NCI-H1092 treated with DMSO at 0.1 percent for 48 hours (cell line): ENCODE measurements at places on chromosomes 3 and 15.

GRCh38 chr15:67100801-67101581 lies 35.6 kb downstream of the SMAD3 start:
- no peak for DNase-seq

- no peak for DNase-seq
Observed at GRCh38 chr3:56458496-56459103, 9.7 kb downstream of the ERC2 start.

DNA sequence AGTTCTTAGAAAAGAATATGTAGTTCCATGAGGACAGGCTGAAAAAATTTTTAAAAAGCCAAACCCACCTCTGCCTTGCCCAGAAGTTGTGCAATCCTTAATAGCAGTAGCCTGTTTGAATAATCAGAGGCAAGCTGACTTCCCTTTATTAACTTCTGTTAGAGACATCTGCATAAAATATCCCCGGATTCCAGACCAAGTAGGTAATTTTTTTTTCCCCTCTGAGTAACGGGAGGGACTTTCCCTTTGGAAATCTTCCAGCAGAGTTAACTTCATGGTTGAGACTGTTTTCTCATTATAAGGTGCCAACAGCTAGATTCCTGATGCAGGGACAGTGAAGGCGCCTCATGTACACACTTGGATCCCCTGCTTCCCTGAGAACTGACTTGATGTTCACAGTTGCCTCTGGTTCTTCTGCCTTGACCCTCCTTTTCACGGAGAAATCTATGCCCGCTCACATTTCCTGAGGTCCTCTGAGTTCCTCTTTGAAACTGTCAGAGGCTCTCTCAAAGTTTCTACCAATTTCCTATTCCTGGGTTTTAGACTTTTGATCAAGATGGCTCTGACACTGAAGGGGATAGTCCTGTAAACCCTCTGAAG lies 227.6 kb upstream of the BHLHE40 start:
- DNase-seq: no peak

DNA sequence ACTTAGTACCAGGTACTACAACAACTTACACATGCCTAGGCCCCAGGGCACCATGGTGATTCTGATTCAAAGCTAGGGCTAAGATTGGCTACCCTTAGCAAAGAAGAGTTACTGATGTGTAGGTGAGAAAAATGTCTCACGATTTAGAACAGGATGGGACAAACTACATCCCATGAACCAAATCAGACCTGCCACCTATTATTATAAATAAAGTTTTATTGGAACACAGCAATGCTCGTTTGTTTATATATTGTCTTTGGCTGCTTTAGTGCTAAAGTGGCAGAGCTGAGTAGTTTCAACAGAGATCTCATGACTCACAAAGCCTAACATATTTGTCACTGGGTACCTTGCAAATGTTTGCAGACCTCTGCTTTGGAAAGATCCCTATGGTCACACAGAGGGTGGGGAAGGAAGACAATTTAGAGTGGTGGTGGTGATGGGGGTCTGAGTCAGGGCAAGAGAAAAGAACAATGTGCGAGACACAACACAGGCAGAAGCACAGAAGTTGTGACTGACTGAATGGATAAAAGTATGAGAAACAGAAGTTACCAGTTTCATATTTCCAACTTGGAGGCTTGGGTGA lies 770.6 kb upstream of the CFAP20DC start:
- no peak for DNase-seq

DNA sequence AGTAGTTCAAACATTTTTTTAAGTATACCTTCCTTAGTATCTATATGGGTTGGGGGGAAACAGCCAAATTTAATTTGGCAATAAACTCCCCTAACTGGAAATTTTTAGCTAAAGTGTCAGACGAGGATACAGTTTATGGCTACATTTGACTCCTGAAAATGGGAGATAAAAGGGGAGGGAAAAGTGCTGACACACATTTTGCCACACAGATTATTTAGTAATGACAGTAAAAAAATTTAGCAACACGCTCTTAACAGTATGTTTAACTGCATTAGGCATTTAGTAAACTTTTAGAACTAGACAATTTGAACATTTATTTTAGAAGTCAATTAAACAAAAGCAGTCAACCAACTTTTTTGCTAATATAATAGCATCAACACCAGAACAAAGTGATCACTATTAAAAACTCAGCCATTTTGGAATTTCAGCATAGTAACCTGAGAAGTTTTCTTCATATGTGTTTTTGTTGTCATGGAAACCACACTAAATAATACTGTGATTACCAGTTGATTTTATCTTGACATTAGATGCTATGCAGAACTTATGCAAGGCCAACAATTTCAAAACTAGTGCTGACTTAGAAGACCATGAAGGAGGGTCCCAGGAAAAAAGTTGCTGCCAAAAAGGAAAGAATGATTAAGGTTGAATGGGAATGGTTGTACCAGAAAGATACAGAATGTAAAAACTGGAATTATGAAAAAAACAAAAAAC lies 47.0 kb upstream of the TFG start:
- no peak for DNase-seq

- peak; percentile 5 for DNase-seq
Observed at GRCh38 chr15:68210821-68211655, 5.9 kb upstream of the CALML4 start.

- no peak for DNase-seq
Observed at GRCh38 chr15:31145271-31145911, 43.9 kb upstream of the TRPM1 start.

- DNase-seq: no peak
Observed at GRCh38 chr15:83106994-83107840, at the start of gene TM6SF1. Gene TM6SF1 (plus strand): TSS chr15:83107645. CDS start chr15:83107681, 36 bp downstream.

GRCh38 chr3:175601521-175601920 lies 742.4 kb downstream of the NAALADL2 start:
- DNase-seq: no peak

- DNase-seq: no peak
Observed at GRCh38 chr15:70329179-70329578, 231.5 kb upstream of the TLE3 start.

- no peak for DNase-seq
Observed at GRCh38 chr3:58858126-58858525, 191.6 kb upstream of the FAM3D start.

GRCh38 chr15:78872155-78872971 lies at the start of gene MORF4L1:
Gene MORF4L1 (plus strand): TSS chr15:78872890. CDS start chr15:78873018, 128 bp downstream.
- DNase-seq: peak; percentile 91

- no peak for DNase-seq
Observed at GRCh38 chr15:58459560-58459959, 27.8 kb downstream of the LIPC start.

DNA sequence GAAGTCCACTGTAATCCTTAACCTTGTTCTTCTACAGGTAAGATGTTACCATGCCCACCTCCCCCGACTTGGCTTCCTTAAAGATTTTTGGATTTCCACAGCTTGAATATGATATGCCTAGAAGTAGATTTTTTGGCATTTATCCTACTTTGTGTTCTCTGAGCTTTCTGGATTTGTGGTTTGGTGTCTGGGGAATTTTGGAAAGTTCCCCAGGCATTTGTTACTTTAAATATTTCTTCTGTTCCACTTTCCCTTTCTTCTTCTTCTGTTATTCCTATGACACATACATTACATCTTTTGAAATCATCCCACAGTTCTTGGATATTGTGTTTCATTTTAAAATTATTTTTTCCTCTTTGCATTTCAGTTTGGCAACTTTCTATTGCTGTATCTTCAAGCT lies 122.1 kb upstream of the TMEM108 start:
- no peak for DNase-seq

DNA sequence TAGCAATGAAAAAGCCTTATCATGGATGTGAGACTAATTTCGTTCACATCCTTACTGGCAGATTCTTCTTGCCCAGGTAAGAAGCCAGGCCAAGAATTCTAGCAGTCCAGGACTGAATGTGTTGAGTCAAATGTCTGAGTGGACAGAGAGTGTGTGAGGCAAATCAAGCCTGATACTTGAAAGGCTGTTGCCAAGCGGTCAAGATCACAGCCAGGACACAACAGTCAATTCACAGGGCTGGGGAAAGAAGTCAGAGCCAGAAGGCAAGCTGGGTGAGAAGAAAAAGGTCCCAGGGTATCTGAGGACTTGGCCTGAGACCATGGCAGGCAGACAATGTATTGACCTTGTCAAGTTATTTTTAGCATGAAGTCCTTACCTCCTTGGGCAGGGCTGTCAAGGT lies 301.3 kb downstream of the ZNF385D start:
- no peak for DNase-seq

DNA sequence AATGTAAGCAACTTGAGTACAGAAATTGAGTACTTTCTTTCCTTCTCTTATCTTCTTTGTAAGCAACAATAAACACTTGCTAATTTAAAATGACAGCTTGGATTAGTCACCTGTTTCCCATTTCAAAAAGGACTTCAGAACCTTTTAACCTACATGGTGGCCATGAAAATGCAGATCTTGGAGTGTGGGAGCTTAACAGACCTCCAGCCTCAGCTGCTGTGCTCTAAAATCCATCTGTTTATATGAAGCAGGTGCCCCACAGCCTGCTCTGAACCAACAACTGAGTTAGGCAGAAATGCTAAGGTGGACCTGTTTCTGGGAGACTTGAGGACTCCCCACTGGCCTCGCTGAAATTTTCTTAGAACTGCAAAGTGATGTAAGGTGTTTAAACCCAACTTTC lies 91.1 kb upstream of the TNIK start:
- DNase-seq: no peak

GRCh38 chr3:153495422-153495821 lies 333.4 kb downstream of the RAP2B start:
- DNase-seq: no peak

DNA sequence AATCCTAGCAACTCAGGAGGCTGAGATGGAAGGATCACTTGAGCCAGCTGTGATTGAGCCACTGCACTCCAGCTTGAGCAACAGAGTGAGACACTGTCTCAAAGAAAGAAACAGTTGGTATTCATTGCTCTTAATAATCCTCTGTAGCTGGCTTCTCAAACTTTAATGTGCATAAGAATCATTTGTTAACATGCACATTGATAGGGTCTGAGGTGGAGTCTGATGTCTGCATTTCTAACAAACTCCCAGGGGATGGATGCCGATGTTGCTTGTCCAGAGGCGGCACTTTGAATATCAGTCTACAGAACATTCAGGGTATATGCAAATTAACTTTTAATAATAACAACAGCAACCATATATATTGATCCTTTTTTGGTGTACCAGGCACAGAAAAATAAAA lies 39.9 kb downstream of the NKIRAS1 start:
- no peak for DNase-seq

DNA sequence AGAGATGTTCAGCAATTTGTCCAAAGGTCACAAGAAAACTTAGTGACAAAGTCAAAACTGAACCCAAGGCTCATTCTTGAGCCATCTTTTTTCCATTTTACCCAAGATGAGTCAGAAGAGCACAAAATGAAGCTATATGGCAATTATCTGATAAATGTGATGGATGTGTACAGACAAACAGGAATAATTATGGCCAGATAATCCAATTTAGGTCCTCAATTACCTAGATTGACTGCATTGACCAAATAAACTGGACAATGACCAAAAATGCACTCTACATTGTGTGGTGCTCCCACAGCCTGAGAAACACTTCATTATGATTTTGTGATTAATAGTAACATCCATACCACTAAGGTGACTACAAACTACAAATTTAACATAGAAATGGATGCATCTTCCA lies 1105.8 kb downstream of the IGSF11 start:
- no peak for DNase-seq

DNA sequence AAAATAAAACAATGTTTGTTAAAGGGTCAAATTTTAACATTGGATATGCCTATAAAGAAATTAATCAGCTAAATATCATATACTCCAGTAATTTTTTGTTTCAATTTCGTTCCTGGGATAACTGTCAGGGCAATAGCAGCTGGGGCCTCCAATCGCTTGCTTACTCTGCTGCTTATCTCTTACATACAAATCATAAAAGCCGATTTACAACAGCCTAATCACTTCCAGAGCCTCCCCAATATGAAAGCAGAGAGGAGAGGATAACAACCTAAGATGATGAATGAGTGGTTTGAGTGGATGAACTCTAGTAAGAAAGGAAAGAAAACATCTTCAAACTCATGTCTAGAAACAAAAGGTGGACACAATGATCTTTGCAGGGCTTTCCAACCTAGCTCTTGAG lies 80.7 kb upstream of the PSMD6 start:
- no peak for DNase-seq

DNA sequence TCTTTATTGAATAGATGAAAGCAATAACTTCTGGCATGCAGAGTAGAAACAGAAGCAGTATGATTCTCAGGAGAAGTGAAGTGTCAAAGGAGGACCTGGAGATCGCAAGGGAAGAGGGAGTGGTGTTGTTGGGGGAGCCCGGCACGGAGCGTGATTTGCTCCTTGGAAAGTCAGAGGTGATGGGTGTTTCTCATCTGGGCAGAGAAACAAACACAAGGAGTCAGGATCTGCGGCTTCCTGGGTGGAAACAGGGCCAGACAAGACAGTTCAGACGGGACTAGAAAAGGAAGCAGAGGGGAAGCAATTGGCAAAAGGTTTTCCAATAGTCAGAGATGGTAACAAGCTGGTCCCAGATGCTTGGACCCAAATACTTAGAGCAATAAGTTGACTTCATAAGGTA lies 34.4 kb upstream of the CCDC80 start:
- no peak for DNase-seq

DNA sequence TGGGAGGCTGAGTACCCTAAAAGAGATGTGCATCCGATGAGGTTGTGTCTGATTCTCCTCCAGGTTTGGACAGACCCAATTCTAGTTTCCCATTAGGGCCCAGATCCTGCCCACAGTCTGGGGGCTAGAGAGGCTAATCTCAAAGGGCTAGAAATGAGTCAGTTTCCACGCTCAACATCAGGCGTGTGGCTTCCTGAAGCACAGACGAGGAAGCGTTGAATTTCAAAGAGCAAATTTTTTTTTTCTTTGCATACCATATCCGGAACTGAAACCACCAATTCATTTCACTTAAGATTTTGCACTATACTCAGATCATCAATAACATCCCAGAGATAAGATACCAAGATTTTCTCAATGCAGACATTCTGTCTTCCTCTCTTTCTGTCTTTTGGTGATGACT lies 173.8 kb upstream of the BCL6 start:
- no peak for DNase-seq

- DNase-seq: no peak
Observed at GRCh38 chr15:49044002-49044401, 2.2 kb downstream of the SECISBP2L start.

DNA sequence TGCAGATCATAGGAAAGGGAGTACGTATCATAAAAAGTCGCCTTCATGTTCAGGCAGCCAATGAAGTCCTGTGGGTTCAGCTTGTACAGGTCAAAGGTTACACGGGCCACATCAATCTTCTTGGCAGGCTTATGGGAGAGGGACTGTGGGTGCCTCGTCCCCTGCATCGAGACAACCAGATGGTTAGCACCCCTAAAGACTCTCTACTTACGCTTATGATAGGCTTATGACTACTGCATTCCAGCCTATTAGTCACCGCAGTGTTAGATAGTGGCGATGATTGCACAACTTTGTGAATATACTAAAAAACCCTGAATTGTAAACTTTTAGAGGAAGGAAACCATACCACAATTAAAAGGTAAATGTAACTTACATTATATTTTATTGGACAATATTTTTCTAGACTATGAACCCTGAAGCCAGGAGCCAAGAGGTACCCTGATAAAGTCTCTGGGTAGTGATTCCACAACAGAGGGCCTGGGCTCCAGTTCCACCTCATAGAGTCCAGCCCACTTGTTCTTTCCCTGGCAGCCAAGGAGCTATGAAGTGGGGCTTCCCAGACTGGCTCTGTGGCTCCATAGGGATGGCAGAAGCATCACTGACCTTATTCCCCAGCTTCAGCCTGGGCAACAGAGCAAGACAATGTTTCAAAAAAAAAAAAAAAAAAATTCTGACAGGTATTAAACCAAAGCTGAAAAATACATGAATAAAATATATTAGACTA lies 2.5 kb upstream of the FANCD2 start:
- no peak for DNase-seq

- no peak for DNase-seq
Observed at GRCh38 chr3:45870099-45870498, 16.2 kb upstream of the CCR9 start.

- DNase-seq: no peak
Observed at GRCh38 chr3:56787784-56788256, 13.9 kb downstream of the ARHGEF3 start.
